ENCODE measurements at places on chromosomes 5 and 9. TPM values are rescaled to one million over a fixed set of nuclear protein-coding genes. Genes with fewer than 3 reads are reported as not detected.

The MCCC2 gene
- 61.2 TPM for total RNA-seq

GRCh38 chr9:120931231-120932085, 4.9 kb upstream of the TRAF1 start:
- peak; percentile 80 for DNase-seq

DNA sequence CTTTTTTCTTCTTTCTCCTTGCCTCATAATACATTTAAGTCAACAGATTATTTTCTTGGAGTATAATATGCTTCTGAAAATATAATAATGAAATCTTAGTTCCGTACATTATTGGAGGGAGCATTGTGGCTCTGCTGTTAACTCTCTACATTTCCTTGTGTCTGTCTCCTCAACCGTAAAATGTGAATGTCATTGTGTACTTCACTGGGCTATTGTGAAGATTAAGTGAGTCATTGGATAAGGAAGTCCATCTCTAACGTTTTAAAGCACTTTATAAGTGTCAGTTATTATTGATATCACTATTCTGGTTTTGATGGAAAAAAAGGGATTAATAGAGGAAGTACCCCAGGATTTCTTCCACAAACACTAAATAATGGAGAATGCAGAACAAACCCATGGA, 304.5 kb upstream of the RFX3 start:
- DNase-seq, result no peak

DNA sequence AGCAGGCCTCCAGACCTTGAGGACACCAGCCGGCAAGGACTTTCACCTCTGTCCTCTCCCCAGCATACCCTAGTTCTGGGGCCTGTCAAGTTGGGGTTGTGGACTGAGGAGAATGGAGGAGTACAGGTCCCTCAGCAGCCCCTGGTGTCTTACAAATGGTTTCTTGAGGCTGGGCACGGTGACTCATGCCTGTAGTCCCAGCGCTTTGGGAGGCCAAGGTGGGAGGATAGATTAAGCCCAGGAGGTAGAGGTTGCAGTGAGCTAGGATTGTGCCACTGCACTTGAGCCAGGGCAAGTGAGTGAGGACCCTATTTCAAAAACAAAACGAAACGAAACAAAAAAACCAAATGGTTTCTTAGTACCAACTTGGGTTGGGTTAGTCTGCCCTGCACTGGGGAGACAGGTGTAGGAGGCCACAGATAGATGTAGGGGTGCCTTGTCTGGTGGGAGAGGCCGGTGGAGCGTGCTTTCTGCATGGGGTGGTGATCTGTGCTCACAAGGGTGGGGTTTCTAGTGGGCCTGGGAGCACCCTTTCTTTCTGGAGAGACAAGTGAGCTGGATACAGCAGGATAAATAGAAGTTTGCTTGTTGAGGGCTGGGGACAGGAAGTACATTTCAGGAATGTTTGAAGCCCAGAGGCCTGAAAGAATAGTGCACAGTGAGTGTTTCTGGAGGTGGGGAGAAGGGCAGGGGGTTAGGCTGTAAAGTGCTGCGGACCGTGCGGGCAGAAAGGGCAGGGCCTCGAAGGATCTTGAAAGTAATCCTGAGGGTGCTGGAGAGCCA, 37.7 kb upstream of the PSD2 start:
- DNase-seq, result no peak

The CCDC180 gene
- 1.2 TPM for total RNA-seq

DNA sequence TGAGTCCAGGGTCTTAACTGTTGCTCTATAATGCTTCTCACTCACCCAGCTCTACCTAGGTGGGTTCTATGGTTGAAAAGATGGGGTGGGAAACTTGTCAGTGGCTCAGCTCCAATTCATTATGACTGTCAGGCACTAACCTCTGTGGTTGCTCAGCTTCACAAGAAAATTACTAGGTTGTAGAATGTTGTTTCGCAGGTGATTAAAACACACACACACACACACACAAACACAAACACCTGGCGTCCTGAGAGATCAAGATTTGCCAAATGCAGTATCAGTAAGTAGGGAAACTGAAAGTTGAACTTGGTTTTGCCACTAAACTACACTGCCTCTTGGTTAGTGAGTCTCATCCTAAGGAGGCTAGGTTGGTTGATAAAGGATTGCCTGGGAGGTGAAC, 2.8 kb downstream of the MCCC2 start:
- DNase-seq, result no peak

The SLC25A2 gene
- total RNA-seq, result 1.6 TPM

- no peak for DNase-seq
Measured at GRCh38 chr5:72539726-72540125, 32.5 kb upstream of the ZNF366 start.

The RELL2 gene
- total RNA-seq, result 43.1 TPM

The SLC6A3 gene
- total RNA-seq, result not detected

DNA sequence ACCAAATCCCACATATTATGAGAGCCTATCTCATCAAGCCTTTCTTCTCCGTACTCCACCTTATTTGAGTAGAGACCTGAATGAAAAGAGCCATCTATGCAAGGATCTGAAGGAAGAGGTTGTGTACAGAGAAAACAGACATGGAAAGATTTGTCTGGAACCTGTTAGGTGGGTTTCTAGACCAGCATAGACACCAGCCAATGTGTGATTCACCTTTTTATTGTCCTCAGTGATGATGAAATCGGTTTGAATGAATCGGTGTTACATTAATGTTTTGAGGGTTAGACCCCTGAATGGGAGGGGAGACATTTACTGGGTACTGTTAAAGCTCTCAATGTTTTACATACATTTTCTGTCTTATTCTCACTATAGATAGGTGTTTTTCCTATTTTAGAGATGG, 223.6 kb downstream of the NMUR2 start:
- DNase-seq, result no peak

GRCh38 chr5:170248172-170248930, 15.6 kb downstream of the C5orf58 start:
- DNase-seq, result no peak

The PNPLA7 gene
- 8.5 TPM for total RNA-seq

DNA sequence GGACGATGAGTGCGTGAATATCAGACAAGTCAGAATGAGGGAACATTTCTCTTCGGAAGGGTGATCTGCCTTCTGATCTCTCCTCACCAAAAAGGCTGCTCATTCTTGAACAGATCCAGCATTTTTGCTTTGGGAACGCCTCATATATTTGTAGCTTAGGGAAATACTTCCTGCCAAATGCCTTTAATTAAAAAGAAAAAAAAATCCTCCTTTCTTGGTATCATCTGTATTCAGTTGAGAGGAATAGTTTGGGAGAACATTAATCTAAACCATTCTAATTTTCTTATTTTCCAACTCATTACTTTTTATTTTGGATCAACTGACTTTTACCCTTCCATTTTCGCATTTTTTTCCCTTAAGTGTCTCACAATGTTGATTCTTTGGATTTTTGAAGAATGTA, 163.4 kb downstream of the SNX18 start:
- DNase-seq, result no peak

The OR1J2 gene
- not detected for total RNA-seq

DNA sequence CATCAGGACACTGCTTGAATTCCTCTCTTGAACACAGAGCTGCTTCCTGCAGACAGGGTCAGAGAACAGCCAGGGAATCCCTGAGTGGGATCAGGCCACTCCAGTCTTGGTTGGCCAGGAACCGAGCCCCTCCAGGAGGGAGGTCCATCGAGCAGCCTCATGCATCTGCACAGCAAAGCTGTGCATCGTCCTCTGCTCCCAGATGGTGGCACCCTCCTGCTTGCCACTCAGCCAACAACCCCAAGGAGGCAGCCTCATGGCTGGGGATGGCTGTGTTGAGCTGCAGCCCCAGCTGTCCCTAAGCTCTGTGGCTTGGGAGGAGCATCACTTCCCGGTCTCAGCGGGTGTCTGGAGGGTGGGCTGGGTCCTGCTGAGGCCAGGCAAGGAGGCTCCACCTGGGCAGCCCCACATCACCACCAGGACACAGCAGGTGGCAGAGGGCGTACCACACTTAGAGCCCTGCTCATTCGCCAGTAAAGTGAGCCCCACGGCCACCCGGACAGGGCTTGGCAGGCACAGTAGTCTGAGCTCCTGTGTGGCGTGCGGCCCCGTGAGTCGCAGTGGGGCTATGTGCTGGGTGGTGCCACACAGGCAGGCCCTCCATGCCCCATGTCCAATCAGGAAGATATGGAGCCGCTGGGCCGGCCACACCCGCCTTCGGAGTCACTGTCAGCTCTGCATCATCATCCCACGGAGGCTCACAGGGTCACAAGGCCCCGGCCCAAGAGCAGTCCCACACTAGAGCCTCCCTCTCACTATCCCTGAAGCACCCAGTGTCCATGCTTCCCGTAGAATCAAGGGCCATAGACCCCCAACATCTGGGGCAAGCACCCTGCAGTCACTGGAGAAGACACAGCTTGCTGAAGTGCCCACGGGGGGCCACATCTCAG, 11.9 kb downstream of the LPCAT1 start:
- peak; percentile 18 for DNase-seq

Data from OCI-LY7 (cell line).